ENCODE measurements at places on chromosomes 11 and 22.

DNA sequence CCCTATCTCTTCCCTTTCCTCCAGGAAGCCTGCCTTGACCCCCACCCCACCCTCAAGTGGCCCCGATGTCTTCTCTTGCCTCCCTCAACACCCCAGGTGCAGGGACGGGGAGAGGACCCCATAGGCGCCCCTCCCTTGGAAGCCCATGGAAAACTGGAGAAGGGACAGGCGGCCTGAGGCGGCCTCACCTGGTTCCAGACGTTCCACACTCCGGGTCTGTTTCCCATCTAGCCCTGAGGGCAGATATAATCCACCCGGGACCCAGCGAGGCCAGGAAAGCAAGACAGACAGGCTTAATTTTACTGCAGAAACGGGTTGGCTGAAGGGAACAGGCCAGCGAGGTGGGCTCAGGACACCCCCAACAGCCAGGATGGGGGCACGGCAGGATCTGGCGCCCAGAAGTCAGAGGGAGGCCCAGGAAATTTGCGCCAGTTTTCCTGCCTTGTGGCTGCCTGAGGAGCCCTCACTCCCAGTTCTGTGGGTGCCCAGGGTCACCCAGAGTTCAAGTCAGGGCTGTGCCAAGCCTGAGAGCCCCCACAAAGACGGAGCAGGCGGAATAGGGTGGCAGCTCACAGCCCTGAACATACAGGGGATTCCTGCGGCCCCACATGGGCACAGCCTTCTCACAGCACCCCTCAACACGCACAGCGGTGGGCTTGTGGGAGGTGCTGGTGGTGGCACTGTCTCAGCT, 3.0 kb upstream of the SIGIRR start:
- DNase-seq = no peak

- peak; percentile 65 for DNase-seq
Measured at GRCh38 chr22:35749808-35750207, 32.1 kb downstream of the APOL5 start.

DNA sequence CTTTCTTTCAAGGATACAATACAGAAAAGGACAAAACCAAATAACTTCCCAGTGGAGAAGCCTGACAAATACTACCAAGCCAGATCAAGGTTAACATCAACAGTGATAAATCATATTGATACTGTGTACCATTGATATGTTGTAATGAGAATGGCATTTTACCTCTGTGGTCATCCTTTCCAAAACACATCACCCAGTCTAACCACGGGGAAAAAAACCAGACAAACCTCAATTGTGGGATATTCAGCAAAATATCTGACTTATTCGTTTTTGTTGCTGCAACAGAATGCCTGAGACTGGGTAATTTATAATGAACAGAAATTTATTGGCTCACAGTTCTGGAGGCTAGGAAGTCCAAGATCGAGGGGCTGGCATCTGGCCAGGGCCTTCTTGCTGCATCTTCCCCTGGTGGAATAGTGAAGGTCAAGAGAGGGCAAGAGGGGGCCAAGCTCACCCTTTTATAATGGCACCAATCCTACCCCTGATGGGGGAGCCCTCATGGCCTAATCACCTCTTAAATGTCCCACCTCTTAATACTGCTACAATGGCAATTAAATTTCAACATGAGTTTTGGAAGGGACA, 66.1 kb downstream of the FAM76B start:
- DNase-seq = no peak

DNA sequence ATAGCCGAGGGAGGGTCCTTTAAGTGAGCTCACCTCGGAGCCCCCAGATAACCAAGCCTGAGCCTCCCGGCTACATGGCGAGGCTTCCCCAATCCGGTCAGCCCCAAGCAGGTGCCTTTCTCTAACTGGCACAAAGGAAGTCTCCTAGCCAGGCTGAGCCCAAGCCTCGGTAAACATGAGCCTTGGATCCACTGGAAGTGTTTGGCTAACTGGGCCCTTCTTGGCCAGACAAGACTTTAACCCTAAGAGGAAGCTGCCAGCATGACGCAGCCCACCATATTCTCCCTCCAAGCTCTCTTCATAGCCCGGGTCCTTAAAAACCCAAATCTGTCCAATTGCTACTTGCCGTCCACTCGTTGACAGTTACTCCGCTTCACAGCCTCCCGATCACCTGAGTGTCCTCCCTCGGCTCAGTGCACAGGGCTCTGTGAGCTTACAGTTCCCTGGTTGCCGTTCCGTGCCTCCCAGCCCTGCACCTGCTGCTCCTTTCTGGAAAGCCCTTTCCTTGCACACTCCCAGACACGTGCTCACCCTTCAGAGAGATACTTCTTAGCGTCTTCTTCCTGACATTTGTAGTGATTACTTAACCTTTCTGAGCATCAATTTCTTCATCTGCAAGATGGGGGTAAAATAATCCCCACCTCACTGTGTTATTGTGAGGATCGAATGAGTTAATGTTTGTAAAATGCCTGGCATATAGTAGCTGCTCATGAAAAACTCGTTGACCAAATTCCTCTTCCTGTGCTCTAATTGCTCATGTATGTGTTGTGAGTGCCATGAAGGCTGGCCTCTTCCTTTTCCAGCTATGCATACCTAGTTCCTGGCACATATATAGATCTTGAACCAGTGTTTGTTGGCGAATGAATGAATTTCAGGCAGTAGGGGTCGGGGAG, 25.6 kb downstream of the TXN2 start:
- no peak for DNase-seq

DNA sequence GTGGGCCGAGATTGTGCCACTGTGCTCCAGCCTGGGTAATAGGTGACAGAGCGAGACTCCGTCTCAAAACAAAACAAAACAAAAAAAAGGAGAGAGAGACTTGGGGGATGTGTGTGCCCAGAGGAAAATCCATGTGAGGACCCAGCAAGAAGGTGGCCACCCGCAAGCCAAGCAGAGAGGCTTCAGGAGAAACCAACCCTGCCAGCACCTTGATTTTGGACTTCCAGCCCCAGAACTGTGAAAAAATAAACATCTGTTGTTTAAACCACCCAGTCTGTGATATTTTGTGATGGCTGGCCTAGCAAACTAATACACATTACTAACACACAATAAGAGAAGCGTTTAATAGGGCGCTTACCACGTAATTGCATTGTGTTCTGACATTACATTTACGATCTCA, 21.2 kb downstream of the TXN2 start:
- DNase-seq = no peak

- DNase-seq = no peak
Measured at GRCh38 chr11:31558001-31558400, 48.4 kb downstream of the ELP4 start.

GRCh38 chr22:28958611-28959010, 75.2 kb downstream of the ZNRF3 start:
- no peak for DNase-seq

GRCh38 chr11:77044356-77044755, 10.2 kb downstream of the B3GNT6 start:
- DNase-seq = no peak

- no peak for DNase-seq
Measured at GRCh38 chr22:29190051-29190450, 15.6 kb upstream of the EMID1 start.

Measured in germinal center (tissue), 1 donor.